ENCODE measurements at places on chromosomes 12 and 14. TPM values are rescaled to one million over a fixed set of nuclear protein-coding genes. Genes with fewer than 3 reads are reported as not detected.

KLRD1 gene
- 3.5 TPM for total RNA-seq

DNA sequence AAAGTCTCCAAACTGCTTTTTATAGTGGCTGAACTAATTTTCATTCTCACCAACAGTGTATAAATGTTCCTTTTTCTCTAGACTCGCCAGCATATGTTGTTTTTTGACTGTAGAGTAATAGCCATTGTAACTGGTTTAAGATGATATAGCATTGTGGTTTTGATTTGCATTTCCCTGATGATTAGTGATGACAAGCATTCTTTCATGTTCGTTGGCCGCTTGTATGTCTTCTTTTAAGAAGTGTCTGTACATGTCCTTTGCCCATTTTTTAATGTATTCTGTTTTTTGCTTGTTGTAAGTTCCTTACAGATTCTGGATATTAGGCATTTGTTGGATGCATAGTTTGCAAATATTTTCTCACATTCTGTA lies 404.9 kb downstream of the FLRT2 start:
- no peak for DNase-seq

DNA sequence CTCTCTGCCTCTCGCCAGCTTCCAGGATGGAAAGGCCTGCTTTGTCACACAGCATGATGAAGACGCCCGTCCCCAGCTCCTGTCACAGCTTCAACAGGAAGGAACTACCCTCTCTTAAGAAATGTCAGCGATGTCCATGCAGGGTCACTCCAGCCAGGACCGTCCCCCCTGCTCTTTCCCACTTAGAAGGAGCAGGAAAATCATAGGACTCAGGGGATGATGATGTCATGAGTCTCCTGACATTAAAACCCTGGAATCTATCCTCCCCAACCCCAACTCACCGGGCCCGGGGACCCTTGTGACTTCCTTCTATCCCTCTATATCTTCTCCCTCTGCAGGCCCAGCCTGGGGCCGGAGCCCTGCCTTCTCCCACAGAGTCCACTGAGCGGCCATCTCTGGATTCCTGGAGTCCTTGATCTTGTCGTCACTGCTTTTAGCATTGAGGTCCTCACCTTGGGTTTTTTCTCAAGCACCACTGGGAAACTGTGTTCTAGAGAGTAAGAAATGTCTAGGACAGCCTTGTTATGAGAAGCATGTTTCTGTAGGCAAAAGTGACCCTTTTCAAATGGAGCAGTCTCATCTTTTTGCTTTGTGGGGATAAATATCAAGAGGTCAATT lies 42.8 kb upstream of the P2RX7 start:
- no peak for DNase-seq

DNA sequence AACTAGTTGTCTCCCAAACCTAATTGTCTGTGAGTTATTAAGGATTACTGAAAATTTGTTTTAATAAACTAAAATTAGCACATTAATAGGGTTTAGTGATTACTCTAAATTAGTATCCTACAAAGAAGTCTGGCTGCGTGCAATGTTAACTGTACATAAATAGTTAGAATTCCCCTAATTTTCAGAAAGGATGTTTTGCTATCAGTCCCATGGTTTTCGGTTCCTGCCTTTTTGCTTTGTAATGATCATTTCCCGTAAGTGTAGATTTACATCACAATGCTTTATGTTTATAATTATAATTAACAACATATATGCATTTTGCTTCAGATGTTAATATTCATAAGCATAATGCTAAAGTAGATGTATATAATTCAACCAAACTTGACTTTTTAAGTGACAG lies 19.8 kb upstream of the LYZ start:
- DNase-seq, result no peak

DNA sequence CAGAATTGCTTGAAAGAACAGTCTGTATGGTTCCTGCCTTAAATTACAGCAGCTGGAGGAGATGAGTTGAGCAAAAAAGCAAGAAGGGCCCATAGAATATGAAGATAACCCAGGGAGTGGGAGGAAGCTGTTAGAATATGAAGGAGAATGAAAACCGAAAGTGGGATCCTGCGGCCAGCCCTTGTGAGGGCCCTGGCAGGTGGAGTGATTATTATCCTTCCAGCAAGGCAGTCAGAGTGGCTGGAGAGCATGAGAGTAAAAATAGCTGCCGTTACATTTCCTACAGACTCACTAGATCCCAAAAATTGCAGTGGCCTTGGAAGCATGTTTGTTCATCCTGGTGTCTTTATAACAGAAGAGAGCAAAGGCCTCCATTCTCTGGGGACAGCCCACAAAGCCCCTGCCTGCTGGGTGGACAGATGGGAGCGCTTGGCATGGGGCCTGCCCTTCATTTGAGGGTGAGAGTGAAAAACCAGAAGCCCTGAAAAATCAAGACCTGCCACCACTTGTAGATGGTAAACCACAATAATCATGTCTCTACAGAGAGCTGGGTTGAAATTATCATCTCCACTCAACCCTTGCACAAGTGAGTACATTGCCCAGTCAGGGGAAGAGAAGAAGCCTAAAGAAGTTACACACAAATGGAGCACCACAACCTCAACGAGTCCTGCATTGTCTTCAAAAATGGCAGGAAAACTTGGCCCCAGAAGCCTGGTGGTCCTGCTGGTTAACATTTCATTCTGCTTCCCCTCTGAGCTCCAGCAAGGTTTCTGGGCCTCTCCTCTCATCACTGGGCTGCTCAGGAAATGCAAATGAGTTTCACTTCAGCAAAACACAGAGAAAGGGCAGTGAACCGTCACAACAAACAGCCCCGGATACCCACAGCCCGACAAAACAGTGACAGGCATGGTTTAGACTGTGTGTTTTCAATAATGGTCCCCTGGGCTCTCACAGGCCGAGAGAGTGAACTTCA lies 20.5 kb downstream of the ZDHHC22 start:
- peak; percentile 23 for DNase-seq

Measured in activated T-helper 2 cell treated with anti-CD3 and anti-CD28 coated beads, Interferon-gamma antibody, Interleukin-2, Interleukin-4, amounts not matched to agents 10 μg/mL and 5 μg/mL and 100 μg/mL, durations not matched to agents 14 hours and 24 hours and 36 hours (primary cell).